ENCODE measurements at places on chromosomes 2 and 18.

- DNase-seq, result no peak
Observed at GRCh38 chr2:70729647-70730046, 38.4 kb downstream of the ADD2 start.

DNA sequence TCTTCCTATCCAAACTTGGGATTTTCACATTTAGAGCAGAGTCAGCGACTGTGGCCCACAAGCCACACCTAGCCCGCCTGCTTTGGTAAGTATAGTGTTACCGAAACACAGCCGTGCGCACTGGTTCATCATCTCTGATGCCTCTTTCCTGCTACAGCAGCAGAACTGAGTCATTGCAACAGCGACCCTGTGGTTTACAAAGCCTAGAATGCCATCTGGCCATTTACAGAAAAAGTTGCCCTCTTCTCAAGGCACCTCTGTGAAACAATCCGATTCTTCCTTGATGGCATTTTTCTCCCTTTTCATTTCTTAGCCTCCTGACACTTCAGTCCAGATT lies 10.7 kb upstream of the IAH1 start:
- no peak for DNase-seq

DNA sequence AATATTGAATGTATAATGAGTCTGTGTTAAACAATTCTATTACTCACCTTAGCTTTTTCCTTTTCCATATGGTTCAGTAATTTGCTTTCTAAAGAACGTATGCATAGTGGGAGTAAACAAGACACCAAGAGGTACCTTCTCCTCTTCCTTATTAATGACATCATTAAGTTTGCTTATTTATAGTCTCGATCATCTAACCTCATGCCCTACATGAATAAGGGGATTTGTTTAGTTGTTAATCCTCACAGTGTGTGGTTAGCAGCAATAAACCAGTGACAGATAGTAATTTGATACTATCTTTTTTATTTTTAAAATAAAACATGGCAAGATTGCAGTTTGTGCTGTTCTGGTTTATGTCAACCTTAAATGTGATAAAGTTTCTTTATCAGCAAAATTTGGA lies 69.7 kb downstream of the COBLL1 start:
- no peak for DNase-seq

GRCh38 chr2:96924775-96925747 lies 55.2 kb upstream of the SEMA4C start:
- no peak for DNase-seq

DNA sequence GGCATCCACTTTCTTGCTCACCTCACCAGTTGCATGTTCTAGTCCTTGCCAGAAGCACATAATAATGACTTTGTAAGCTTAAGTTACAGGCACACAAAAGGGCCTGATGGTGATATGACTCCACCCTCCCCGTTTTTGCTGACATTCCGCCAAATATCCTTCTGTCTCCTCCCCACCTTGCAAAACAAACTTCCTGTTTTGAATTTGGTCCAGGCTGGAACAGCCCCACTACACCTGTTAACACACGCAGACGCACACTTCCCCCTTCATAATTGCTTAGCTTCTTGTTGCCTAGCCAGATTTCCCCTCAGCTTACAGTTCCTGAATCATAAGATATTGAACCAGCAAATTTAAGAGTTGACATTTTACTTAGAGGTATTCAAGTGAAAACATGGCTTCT lies at the start of gene MGAT5:
MGAT5 (plus strand) TSS at position 269 of the 400 bp plus-strand sequence. CDS start 332 bp downstream, outside the sequence.
- DNase-seq, result no peak

DNA sequence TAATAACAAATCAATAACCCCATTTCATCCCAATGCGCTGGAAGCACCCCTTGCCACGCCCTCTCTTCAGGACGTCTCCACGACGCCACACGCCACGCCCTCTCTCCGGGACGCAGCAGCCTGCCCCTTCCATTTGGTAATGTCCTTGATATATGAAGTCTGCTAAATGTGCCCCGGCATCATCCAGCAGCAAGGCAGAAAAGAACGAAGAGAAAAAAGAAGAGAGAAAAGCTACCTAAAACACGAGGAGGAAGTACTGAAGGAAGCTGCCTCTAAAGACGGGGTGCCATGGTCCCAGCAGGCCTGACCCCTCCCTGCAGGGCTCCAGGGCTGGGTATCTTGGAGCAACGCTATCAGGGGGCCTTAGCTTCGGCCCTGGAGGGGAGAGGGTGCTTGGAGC lies 41.8 kb downstream of the CNGA3 start:
- DNase-seq, result no peak

DNA sequence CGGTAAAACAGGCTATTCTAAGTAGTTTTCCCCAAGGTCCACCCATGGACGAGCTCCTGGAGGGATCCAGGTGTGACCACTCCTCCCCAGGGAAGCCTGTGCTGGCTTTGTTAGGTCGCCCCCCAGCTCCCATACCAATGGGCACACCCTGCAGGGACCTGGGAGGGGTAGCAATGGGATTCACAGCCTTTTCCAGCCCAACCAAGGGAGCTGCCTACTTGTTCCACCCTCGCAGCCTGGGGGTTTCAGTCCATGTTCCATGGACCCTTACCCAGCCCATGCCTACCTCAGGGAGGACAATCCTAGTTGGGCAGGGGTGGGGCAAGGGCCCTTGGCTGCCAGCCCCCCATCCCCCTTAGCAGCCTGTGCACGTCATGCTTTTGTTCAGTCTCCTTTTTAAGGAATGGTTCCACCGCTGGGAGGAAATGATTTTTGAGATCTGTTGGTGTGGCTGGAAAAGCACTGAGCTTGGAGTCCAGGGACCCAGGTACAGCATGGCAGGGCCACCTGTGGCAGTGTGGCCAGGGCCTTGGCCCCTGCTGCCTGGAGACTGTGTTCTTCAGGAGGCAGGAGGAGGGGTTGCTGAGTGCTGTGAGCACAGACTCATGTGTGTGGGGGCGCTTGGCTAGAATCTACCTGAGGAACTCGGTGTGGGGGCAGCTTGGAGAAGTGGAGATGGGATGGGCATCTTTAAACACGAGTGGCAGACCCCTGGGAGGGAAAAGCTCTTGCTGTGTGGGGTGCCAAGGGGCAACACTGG lies 166.8 kb downstream of the TWIST2 start:
- DNase-seq, result no peak

All from stimulated activated CD8-positive, alpha-beta memory T cell treated with anti-CD3 and anti-CD28 coated beads, Interleukin-7, amount 100 ng/mL, for 24 hours (primary cell).